ENCODE measurements at places on chromosomes 4 and X.

DNA sequence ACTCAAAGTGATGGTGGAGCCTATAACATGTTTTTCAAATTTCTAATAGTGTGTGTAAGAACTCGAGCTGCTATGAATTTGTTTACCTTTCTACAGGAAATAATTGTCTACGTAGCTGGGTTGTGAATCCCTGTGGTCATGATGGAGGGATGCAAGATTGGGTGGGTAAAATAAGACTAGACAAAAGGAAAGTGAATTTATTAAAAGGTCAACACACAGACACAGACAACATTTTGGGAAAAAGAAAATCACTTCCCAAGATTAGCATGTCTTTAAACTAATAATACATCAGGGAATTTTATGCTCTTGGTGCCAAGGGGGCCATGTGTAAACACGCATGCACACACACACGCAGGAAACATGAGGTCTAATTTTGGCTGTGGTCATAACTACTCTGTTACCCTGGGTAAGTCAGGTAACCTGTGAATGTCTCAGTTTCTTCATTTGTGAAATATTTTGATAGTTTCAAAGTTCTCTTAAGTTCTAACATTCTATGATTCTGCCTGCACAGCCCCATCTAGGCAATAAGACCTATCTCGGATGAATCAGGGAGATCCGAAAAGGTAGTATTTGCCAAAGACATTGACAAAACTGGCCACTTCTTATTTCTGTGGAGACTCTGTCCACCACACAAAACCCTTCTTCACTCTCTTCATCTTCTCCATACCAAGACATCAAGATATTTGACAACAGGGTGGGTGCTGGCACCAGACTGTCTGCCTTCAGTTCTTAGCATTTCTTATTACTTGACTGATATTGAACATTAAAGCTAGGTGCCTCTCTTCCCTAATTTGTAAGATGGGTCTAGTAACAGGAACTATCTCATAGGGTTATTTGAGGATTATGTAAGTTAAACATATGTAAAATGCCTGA, 1.6 kb upstream of the UNC5C start:
- no peak for DNase-seq

GRCh38 chrX:40933706-40934425, 151.4 kb upstream of the USP9X start:
- DNase-seq = no peak

- no peak for DNase-seq
These were observed 4.9 kb upstream of the PPEF1 start for GRCh38 chrX:18702362-18703195.

- no peak for DNase-seq
These were observed 4.0 kb downstream of the NUDT10 start for GRCh38 chrX:51336584-51336983.

DNA sequence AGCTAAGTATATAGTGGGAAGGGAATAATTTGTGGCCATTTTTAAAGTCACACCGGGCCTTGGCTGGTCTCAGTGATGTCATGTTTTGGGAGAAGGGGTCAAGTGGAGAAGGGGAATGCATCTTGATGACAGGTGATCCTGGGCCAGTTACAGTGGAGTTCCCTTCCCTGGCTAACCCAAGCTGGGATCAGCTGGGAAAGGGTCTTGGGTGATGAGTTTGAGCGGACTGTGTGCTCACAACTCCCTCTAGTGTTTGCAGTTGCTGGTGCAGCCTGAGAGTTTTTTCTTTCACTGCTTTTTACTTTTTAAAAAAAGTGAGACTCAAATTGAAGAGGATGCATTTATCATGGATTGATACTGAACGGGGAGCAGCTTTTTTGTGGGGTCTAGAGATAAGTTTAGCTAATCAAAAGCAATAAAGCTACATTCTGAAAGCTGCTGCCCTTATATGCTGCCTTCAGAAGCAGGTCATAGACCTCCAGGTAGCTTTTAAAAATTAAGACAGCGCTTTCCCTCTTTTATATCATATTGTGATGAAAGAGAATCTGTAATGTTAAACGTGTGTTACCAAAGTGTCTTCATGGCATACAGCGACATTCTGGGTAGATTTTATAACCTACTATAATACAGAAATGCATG, 164.7 kb downstream of the DCLK2 start:
- DNase-seq = no peak

GRCh38 chrX:143466130-143466529, 51.1 kb downstream of the SPANXN3 start:
- DNase-seq = no peak

DNA sequence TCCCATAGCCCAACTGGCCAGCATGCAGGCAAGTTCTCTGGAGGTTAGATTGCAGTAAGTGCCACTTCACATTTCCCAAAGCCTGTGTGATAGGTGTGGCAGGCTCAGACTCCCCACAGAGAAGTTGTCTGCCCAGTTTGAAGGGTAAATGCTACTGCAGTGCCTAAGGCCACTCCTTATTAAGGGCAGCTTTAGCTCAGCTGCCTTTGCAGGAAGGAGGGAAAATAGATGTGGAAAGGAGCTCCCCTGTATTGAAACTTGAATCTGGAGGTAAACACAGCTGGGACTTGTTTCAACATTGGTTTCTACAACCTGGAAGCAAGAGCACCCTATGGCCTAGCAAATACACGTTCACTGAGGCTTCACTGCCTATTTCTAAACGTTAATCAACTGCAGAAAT, 22.4 kb downstream of the NEXMIF start:
- no peak for DNase-seq

- no peak for DNase-seq
These were observed 87.2 kb downstream of the MMRN1 start for GRCh38 chr4:89981789-89982334.

DNA sequence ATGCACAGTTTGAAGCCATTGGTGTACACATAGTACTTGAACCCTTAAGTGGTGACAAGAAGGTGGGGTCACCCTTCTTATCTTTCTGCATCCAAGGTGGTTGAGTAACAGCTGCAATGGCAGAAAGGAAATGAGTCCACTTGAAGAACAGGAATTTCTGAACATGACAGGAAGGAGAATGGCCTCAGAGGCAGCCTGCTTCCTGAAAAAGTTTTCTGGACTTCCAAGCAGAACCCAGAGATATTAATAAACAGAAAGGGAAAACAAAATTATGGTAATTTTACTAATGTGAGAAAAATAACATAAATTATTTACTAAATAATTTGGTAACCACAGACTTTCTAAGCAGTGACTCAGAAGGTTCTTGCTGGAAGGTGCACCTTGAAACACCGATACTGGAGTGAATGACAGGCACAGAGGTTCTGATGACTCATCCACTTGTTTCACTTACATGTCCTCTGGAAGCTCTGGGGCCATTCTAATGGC, 119.9 kb upstream of the HS3ST1 start:
- no peak for DNase-seq

- no peak for DNase-seq
These were observed 74.1 kb downstream of the CLCN5 start for GRCh38 chrX:49996474-49996873.

DNA sequence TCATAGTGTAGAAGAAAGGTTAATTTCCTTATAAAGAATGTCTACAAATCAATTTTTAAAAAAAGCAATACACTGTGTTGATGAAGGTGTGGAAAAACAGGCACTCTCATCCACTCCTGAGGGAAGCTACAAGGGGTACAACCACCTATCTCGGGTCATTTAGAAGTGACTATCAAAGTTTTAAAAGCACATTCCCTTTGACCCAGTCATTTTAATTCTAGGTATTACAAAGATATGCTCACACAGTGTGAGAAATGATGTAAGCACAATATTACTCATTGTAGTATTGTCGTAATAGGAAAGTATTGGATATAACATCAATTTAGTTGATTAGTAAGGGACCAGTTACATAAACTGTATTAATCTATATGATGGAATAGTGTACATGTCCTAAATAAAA, 7.4 kb upstream of the HCCS start:
- no peak for DNase-seq

DNA sequence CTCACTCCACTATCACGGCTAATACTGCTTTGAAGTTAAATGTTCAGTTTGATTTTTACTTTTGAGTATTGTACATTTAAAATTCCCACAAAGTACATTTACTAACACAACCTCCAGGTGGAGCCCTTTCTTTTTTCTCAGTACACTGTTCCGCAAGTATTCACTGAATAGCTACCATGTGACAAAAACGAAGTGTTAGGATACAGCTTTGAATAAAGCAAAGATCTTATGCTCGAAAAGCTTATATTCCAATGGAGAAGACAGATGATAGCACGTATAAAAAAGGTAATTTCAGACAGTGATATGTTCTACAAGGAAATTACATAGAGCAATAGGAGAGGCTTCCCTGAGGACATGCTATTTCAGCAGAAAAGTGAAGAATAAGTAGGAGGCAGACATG, 60.7 kb upstream of the ABCG2 start:
- DNase-seq = no peak

DNA sequence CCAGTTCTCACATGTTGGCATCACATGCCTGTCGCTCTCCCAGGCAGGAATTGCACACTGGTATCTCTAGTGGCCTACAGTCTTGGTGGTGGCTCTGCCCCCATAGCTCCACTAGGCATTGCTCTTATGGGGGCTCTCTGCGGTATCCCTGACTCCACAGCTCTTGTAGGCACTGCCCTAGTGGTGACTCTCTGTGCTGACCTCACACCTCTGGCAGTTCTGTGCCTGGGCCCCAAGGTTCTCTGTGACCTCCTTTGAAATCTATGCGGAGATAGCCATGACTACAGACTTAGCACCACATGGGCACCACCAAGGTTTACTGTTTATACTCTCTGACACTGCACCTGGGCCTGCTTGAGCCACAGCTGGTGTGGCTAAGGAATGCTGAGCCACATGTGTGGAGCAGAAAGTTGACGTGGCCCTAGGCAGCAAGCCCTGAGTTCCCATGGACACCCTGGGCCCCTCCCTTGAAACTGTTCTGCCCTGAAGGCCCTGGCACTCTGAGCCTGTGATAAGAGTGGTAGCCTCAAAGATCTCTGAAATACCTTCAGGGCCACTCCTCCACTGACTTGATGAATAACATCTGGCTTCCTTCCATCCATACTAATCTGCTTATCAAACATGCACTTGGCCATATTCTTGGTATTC, 8.0 kb downstream of the SLC9B1 start:
- no peak for DNase-seq

- DNase-seq = no peak
These were observed 47.2 kb upstream of the HS6ST2 start for GRCh38 chrX:133005616-133006015.

- no peak for DNase-seq
These were observed 9.5 kb upstream of the ANKRD50 start for GRCh38 chr4:124722071-124722470.

DNA sequence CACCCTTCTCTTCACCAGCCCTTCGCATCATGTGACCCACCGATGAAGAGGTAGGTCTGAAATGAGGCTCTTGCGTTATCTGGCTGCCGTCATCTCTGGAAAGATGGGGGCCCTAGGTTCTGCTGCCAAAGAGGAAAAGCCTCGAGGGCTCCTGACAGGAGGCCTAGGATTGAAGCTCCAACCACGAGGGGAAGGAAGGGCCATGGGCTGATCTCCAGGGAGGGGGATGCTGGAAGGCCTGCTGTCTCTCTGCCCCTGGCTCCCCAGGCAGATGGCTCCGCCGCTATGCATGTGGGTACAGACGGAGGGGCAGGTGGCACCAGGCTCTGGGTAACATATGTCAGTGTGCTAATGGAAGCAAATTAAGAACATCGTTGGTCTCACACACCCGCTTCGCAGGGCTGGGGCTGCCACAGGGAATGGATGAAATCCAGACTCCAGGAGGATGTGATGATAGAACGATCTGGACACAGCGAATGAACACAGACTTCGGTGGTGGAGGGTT, 44.9 kb downstream of the AFAP1 start:
- no peak for DNase-seq

DNA sequence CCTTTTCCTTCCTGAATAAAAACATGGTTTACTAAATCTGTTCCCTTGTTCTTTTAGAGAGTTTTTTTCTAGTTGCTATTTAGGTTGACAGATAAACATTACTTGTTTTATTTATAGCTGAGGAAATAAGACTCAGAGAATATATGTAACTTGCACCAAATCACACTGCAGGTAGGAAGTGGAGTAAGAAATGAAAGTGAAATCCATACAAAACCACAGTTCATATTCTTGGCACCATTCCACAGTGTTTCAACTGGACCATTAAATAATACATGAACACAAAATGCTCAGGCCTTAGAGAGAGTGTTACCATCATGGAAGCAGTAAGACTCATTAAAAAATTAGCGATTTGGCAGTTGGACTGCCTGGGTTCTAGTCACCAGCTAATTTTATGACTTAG, 326.9 kb upstream of the SLIT2 start:
- DNase-seq = no peak

- no peak for DNase-seq
These were observed 15.8 kb upstream of the CSF2RA start for GRCh38 chrX:1252861-1253260.

DNA sequence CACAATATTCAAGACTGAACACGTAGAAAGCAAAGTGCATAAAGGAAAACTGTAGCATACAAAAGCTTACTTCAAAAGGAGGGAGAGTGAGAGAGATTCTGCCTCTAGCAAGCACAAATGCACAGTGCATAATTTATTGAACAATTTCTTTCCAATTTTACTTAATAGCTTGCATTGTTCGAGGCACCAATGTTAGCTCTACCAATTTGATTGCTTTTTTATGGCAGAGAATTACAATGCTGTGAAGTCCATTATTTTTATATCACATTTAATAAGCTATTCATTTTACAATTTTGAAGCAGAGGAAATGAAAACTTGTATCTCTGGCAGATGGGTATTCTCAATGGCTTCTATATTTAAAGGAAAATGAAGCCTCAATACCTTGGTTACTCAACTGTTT, 331.7 kb downstream of the GPM6A start:
- DNase-seq = no peak

DNA sequence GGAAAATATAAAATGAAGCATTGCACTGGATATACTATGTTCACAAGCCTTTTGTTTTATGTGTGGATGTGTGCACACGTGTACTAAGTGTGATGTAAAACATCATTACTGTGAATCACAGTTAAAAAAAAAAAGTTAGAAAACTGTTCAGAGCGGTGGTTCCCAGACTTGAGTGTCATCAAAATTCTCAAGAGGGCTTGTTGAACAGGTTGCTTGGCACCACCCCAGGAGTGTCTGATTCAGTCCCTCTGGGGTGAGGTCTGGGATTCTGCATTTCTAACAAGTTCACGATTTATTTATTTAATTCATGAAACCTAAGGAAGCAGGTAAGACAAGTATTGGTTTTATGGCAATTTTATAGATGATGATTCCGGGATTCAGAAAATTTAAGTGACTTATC, 1.8 kb downstream of the CENPU start:
- DNase-seq = no peak

- no peak for DNase-seq
These were observed 134.2 kb downstream of the EIF4E start for GRCh38 chr4:98794565-98795205.

DNA sequence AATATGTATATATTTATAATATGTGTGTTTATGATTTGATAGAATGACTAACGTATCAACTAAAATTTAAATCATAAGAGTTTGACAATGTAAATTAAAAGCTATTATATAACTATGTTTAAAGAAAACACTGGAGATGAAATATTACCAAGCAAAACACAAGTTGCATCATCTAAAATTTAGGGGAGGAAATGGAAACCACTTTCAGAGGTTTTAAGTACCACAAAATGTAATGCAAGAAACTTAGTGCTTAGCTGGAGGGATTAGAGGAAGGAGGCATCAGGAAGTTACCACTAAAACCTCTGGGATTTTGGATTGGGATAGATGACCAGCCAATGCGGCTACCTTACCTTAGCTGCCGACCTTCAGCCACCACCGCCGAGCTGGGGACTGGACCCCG, 1192.1 kb upstream of the PRKX start:
- DNase-seq = no peak

Data from cortex of kidney (tissue), 1 donor.